ENCODE measurements at places on chromosomes 13 and 19.

DNA sequence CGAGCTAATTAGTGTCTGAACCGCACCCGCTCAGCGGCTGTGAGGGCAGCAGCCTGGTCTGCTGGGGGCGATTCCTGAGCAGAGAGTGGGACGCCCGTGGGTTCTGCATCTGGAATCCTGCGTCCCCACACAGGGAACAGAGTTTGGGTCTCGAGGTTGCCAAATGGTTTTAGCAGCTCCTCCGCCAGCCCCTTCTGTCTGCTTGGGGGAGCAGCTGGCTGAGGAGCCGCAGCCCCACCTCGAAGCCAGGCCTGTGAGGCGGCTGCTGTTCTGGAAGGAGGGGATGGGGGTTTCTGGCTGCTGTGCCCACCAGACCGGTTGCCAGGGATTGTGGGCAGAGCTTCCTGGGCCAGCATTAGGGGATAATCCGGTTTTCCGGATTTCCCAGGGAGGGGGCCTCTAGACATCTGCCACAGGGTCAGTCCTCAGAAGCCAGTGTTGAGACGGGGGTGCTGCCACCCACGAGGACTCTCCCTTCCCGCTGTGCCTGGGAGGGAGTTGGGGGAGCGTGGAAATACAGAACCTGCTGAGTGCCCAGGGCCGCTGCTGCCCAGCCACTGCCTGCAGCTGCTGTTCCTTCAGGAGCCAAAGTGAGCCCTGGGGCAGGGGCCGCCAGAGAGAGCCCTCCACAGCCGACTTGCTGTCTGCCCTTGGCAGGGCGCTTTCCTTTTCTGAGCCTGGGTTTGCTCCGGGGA lies 2.0 kb downstream of the CDC34 start:
- DNase-seq, result no peak

- DNase-seq, result no peak
Observed at GRCh38 chr13:30551189-30551588, 66.5 kb upstream of the USPL1 start.

GRCh38 chr19:2719920-2720776 lies 1.0 kb downstream of the DIRAS1 start:
- no peak for DNase-seq

DNA sequence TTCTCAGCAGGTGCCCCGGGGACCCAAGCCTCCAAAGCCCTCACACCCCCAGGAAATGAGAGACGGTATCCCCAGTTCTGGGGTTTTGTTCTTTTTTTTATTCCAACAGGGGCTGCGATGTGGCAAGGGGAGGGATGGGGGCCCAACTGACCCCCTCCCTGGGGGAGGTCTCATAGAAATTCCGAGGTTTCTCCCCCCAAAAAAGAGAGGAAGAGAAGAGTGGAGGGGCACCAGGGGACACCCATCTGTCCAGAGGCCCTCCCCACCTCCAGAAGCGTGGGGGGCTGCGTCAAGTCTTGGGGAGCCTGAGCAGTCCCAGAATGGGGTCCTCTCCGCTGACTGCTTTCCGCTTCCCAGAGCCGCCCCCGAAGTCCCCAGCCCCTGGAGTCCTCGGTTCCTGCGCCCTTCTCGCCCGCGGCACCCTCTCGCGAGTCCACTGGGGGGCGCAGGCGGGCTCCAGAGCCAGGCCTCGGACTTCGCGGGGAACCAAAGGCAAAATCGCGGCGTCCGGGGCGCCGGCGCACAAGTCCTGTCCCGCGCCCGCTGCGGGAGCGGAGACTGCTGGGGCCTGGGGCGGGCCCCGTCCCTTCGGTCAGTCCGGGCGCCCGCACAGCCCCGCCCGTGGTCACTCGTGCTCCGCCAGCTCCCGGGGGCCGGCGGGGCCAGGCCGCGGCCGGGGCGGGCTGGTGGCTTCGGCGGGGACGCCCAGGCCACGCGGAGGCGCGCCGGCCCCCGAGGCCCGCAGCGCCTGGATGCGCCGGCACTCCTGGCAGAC lies 4.4 kb upstream of the ATP1A3 start:
- DNase-seq, result no peak

- DNase-seq, result no peak
Observed at GRCh38 chr13:42990291-42991232, 1.5 kb downstream of the EPSTI1 start.

GRCh38 chr19:7788933-7789323 lies 25.9 kb downstream of the CLEC4M start:
- no peak for DNase-seq

- no peak for DNase-seq
Observed at GRCh38 chr13:39038569-39039030, 344 bp downstream of the NHLRC3 start.

DNA sequence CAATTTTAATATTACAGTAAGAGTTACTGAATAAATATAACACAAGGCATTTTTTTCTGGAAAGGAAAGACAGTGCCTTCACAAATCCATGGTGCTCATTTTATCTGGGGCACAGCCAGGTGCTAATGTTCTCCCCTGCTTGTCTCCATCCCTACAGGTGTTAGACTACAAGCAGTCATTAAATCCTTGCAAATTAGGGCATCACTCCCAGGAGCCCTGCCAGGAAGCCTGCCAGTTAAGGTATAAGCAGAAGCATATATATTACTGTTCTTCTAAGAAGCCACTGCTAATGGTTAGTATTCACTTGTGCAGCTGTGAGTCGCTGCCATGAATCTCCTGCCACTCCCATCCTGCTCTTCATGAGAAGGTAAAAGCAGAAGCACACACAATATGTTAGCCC lies 149.7 kb downstream of the OXGR1 start:
- no peak for DNase-seq

GRCh38 chr13:34070006-34070405 lies 252.1 kb downstream of the RFC3 start:
- DNase-seq, result no peak

DNA sequence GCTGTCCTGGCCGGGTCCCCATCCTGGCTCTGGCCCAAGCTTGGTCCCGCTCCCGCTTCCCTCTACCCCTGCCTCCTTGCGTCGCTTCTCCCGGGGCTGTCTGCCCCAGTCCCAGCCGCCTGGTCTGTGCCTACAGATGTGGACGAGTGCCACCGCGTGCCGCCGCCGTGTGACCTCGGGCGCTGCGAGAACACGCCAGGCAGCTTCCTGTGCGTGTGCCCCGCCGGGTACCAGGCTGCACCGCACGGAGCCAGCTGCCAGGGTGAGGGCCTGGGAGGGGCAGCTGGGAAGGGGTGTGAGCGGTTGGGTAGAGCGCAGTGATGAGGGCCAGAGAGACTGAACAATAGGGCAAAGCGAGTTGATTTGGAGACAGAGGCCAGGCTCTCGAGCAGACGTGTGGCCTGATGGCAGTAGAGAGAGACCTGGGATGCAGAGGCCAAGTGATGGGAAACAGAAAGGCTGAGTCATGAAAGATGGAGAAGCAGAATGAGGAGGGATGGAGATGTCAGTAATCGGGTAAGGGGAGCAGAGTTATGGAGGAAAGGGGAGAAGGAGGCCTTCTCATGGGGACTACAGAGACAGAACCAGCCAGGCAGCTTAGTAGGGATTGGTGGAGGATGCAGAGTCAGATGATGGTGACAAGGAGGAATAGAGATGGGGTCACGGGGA lies 9.4 kb downstream of the LTBP4 start:
- no peak for DNase-seq

DNA sequence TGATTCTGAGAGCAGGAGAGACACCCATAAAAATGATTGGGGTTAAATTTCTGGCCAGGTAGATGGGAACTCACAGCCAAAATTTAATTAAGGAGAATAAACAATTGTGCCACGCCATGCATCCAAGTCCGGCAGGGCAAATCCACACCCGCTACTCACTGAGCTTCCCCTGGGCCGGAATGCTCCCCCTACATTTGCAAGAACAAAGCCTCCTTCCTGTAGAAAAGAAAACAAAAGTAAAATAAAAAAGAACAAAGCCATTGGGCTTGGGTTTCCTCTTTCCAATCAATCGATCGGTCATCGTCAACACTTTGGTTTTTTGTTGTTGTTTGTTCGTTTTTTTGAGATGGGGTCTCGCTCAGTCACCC lies 30.2 kb upstream of the TFDP1 start:
- DNase-seq, result no peak

- DNase-seq, result no peak
Observed at GRCh38 chr13:30792285-30793000, 57.1 kb downstream of the ALOX5AP start.

DNA sequence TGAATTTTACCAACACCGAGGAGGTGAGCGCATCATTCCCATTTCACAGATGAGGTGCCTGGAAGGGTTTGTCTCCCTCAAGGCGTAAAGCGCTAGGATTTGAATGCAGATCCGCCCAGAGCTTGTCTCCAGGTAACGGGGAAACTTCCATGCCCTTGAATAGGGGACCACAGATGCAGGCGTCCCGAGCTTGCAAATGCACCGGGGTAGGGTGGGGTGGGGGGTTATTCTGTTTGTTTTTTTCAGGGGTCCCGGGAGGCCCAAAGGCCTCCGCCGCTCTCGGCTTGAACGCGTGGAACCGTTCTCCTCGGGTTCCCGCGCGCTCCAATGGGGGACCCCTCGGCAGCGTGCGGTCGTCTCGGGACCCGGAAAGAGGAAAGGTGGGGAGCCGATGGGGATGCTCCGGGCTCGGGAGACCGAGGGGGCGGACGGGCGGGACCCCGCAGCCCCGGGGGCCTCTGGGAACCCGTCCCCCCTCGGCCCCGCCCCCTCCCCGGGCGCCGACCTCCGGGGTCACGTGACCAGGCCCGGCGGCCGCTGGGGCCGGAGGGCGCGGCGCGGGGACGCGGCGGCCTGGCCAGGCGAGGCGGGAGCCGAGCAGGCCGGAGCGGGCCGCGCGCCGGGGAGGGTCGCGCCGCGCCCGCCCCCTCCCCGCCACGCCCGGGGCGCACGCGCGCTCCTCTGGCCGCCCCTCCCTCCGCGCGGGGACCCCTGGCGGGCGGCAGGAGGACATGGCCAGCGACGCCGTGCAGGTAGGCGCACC lies at the start of gene PKN1:
Gene PKN1 (plus strand): TSS at position 516 of the 763 bp plus-strand sequence. CDS start 216 bp downstream, at position 732.
- no peak for DNase-seq

- no peak for DNase-seq
Observed at GRCh38 chr13:110501188-110501587, 60.3 kb downstream of the RAB20 start.

DNA sequence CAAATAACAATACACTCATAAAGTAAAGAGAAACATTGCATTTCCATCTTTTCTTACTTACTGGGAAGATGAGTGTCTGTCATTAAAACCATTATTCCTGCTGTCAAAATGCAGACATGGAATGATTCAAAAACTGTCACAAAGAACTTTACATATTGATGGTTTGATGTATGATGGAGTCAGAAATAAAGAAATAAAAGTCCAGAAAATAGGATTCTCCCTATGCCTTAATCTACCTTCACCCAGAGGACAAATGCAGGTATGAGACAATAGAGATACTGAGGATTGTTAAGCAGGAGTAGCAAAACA lies 656.1 kb downstream of the TBC1D4 start:
- DNase-seq, result no peak

DNA sequence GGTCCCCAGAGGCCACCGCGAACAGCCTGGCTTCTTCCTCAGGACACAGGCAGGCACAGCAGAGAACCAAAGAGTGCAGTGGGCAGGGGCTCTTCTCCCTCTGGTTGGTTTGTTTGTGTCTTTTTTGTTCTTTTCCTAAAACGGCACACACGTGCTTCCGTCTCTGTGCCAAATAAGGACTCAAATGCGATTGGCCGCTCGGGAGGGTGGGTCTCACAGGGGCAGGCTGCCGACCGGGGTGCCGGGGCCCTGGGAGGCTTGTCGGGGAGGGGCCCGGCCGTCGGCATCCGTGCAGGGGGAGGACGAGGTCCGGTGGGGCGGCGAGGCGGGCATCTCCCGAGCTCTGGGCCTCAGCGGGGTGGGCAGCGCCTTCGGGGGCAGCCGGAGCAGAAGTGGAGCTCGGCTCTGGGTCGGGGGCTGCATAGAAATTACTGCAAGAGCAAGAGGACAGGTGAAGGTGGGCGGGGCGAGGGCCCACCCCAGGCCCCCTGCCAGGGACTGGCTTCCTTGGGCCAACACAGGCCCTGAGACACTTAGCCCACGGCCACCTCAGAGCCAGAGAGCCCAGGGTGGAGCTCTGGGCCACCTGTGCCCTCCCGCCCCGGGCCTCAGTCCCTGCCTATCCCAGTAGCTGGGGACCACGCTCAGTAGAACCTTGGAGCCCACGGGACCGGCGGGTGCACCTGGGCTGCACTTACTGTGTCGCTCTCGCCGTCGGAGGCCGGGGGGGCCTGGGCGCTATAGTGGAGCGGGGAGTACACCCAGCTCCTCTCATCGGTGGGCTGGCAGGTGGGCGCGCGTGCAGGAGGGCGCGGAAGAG lies 6.4 kb upstream of the CACTIN start:
- DNase-seq, result no peak

DNA sequence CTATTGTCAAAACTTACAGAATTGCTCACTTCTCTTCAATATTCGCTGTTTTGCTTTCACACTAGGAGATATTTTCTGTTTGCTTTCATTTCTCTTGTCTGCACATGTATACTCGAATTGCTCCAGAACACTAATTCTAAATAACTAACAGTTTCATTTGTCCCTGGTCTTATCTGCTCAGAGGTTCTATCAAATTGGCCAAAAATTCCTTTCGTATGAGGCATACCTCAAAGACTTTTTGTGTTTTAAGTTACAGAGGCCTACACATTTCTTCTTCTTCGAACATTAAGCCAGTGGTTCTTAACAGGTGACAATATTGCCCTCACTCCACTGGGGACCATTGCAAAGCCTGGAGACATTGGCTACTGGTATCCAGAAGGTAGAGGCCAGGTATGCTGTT lies 1314.6 kb downstream of the EFNB2 start:
- no peak for DNase-seq

DNA sequence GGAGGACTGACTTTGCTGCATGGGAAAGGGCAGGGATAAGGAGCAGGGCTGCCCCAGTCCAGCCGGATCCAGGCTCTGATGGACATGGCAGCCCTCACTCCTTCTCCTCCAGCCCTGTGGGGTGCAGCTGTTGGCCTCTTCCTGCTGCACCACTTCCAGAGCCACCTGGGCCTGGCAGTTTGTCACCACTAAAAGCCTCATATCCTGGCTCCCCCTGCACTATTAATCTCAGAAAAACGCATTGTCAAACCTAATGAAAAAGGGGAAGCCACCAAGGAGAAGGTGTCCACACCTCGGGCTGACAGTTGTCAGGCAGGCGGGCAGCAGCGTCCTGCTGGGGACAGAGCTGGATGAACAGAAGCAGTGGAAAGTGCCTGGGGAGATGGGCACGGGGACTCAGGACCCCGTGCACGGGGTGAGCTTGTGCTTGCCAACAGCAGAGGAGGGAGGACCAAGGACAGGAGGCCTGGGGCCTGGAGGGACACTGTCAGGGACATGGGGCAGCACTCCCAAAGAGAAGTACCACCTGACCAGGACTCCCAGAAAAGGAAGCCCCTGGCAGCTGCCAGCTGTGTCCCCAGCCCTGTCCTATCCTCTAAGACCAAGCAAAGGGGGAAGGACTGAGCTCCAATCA lies 151.1 kb upstream of the TSHZ3 start:
- DNase-seq, result no peak

GRCh38 chr13:80054806-80055205 lies 286.1 kb downstream of the SPRY2 start:
- no peak for DNase-seq

- DNase-seq, result no peak
Observed at GRCh38 chr19:47503826-47504150, 11.1 kb downstream of the NAPA start.

DNA sequence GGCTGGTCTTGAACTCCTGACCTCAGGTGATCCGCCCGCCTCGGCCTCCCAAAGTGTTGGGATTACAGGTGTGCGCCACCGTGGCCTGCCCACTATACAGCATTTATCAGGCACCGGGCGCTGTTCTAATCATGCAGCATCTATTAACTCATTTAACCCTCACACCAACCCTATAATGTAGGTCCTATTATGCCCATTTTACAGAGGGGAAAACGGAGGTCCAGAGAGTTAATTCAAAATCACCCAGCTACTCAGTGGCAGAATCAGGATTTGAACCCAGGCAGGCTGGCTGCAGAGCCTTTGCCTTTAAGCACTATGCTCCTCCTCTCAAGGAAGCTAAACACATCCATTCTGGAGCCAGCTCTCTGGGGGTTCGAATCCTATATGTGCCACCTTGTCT lies 54.3 kb downstream of the MAP4K1 start:
- DNase-seq, result no peak
